ENCODE measurements at places on chromosomes 7 and 10. TPM values are rescaled to one million over a fixed set of nuclear protein-coding genes. Genes with fewer than 3 reads are reported as not detected.

DNA sequence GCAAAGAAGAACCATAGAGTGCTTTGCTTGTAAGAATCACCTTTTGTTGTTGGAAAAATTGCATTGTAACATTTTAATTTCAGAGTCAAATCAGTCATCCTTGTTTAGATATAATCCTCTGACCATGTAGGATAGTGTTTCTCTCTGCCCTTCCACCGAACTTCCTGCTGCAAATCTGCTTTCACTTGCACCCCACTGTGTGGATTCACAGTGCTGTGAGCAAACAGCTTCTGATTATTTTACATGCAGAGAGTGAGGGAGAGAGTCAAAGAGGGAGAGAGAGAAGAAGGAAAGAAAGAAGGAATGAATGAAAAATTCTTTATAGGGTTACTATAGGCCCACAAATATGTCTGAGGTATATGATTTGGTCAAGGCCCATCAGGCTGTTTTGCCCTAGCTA lies 30.0 kb upstream of the SEM1 start:
- no peak for DNase-seq

DNA sequence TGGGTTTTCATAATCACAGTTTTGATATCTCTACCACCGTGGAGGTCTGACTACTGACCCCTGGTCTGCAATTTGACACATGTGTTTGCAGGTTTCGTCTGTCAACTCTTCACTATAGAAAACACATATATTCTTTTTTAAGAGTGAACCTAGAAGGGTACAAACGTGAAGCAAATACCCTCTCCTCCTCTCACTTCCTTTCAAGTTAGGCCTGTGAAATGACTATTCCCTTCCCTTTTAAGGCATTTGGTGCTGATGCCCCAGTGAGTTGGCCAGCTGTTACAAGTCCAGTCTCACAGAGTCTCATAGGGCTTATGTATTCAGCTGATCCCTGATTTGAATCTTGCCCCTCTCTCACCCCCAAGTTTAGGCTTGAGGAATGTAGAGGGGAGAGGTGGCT lies 742.0 kb upstream of the IGFBP3 start:
- DNase-seq: no peak

NAT16 gene
- not detected for total RNA-seq

DNA sequence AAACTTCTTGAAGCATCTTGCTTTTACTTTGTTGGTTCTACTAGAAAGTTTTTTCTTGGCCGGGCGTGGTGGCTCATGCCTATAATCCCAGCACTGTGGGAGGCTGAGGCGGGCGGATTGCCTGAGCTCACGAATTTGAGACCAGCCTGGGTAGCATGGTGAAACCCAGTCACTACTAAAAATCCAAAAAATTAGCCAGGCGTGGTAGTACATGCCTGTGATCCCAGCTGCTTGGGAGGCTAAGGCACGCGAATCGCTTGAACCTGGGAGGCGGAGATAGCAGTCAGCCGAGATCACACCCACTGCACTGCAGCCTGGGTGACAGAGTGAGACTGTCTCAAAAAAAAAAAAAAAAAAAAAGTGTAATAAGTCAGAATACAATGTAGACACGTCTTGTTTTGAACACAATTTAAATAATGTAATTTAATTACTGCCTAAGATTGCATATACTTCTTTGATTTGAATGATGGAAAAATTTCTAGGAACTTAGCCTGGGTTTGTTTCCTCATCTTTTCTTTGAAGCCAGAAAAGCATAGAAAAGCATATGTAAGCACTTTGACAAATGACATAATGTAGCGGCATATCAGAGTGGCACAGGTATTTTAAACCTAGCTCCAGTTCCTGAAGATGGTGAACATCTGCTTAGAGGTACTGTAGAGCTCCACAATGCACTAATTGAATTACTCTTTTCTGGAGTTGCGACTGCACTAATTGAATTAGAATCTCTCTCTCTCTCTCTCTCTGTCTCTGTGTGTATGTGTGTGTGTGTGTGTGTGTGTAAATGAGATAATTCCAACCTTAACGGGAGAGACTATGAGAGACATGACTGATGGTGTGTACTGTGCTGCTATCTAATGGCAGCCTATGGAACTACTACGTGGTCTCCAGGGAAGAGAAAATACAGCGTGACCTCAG lies 87.8 kb downstream of the BTRC start:
- no peak for DNase-seq
